Tongue (tissue), 3 donors: ENCODE measurements at places on chromosomes 13 and 19.
A peak's percentile ranks its signal among the peaks of the same experiment; 100 is the strongest.

GRCh38 chr19:54201172-54201701 is 579 bp downstream of the RPS9 start:
- no peak for DNase-seq

- DNase-seq, result peak; percentile 63
Observed at GRCh38 chr19:45076029-45076850, at the start of gene ZNF296. TSS of gene ZNF296 (minus strand) at chr19:45076478. CDS start at chr19:45076373, 105 bp downstream.

- no peak for DNase-seq
Observed at GRCh38 chr13:97364031-97364430, 69.9 kb upstream of the RAP2A start.

- DNase-seq, result no peak
Observed at GRCh38 chr19:39917561-39918182, 16.8 kb downstream of the FCGBP start.

DNA sequence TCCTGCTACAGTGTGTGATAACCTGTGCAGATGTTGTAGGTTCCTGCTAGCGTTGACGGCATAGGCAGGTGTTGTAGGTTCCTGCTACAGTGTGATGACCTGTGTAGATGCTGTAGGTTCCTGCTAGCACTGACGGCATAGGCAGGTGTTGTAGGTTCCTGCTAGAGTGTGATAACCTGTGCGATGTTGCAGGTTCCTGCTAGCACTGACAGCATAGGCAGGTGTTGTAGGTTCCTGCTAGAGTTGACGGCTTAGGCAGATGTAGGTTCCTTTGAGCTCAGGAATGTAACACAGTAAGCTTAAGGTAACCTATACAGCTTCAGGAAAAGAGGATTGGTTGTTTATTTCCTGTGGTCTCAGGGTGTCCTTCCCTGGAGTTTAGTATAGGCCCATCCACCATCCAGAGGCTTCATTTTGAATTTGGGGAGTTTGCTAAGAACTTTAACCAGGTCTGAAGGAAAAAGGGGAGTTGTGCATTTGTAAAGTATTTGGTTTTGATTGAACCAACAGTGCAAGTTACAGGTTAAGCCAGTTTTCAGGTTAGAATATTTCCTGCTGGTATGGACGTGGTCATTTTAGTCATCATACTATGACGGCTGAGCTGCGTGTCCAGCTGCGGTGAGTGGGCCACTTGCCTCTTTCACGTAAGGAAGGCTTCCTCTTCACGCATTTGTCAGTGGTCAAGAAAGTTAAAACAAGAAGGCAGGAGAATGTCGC is 53.8 kb downstream of the ATP11A start:
- no peak for DNase-seq
